Stimulated activated CD4-positive, alpha-beta T cell treated with anti-CD3 and anti-CD28 coated beads, TNF-alpha, amount 100 ng/mL, for 4 hours (primary cell): ENCODE measurements at places on chromosomes 2 and 18.

- DNase-seq = no peak
Observed at GRCh38 chr2:217260441-217261115, 400.7 kb upstream of the TNP1 start.

DNA sequence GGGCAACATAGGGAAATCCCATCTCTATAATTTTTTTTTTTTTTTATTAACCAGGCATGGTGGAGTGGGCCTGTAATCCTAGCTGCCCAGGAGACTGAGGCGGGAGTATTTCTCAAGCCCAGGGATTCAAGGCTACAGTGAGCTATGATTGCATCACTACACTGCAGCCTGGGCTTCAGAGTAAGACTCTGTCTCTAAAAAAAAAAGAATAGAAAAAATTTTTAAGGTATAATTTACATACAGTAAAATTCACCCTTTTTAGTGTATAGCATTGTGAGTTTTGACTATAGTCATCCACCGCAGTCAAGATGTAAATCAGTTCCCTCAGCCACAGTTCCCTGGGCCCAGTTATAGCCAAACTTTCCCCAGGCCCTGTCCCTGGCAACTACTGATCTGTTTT, 57.1 kb upstream of the MSH6 start:
- no peak for DNase-seq

DNA sequence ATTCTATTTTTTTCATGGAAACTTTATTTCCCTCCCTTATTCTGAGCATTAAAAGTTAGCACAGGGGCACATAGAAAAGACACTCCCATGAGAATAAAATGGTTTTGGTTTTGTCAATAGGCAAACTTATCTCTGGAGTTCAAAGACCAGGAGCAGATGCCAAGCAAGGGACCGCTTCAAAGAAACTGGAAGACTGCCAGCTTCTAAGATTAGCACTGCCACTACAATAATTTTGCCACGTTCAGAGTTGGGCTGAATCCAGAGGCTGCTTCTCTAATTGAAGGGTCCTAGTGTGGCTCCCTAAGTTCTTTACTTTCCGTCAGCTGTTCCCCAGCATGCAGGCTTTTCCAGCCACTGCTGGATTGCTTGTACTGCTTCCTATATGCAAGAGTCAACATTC, 681.0 kb upstream of the GCFC2 start:
- no peak for DNase-seq

DNA sequence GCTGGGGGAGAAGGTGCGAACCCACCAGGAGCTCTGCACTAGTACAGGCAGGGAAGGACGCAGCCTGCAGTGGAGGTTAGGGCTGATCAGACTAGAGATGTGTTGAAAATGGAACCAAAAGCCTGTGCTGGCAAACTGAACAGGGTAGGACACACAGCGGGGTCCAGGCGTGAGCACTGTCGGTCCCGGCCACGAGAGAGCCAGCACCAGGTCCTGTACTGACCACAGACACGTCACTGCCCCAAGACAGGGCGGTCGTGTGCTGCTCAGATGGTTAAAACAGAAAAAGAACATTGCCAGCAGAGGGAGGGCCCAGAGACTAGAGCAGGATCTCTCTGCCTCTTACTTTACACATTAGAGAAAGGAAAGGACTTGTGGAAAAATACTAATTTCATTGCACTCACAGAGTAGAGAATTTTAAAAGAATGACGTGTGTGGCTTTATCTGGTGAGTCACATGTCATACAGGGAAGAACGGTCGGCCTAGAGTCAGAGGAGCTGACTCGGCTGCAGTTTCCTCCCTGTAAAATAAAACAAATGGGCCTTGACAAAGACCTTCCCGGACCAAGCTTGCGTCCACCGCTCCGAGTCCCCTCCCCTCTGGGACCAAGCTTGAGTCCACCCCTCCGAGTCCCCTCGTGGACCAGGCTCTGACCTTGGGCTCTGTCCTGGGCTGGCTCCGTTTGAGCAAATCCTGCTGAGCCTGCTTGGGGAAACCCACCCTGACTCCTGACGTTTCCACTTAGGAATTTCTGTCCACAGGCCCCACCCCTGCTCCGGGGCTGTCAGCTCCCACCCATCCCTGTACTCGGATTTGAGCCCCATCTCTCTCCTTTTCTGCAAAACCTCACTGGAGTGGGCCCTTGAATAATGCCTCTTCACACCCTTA, 16.7 kb upstream of the ADI1 start:
- DNase-seq = no peak

GRCh38 chr2:128303095-128303791, 15.4 kb downstream of the HS6ST1 start:
- no peak for DNase-seq
